Chondrocyte (in vitro differentiated cells): ENCODE measurements at places on chromosomes 6 and 20. TPM values are rescaled to one million over a fixed set of nuclear protein-coding genes. Genes with fewer than 3 reads are reported as not detected.

DNA sequence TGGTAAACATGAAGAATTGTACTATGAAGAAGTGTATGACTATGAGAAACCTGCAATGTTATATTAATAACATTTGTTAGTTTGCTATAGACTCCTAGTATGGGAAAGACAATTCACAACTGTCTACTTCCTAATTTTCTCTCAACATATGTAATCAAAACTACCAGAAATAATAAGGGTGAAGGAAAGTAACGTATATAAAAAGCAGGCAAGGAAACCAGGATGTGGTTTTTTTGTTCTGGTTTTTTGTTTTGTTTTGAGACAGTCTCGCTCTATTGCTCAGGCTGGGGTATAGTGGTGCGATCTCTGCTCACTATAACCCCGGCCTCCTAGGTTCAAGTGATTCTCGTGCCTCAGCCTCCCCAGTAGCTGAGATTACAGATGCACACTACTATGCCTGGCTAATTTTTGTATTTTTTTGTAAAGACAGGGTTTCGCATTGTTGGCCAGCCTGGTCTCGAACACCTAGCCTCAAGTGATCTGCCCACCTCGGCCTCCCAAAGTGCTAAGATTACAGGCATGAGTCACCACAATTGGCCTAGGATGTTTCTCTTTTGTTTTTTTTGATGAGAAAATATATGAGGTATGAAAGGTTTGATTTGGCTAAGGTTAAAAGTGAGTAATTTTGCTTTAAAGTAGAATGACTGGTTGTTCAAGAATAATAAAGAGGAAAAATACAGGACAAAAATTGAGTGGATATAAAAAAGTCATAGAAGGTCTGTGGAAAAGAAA, 83.1 kb downstream of the PTCHD4 start:
- no peak overlapping the region for H3K4me3 ChIP-seq
- H3K36me3 ChIP-seq: no peaks in the 10 kb centered on the region
- no peak for DNase-seq
- H3K4me1 ChIP-seq: peaks cover 7% of the 10 kb centered on the region

- H3K36me3 ChIP-seq: no peaks in the 10 kb centered on the region
- no peak overlapping the region for H3K27ac ChIP-seq
- H3K4me1 ChIP-seq: peaks cover 14% of the 10 kb centered on the region
- H3K27me3 ChIP-seq: peaks cover 9% of the 10 kb centered on the region
Measured at GRCh38 chr20:40493549-40493948, 195.5 kb downstream of the MAFB start.

GRCh38 chr6:3284436-3284876, 25.7 kb downstream of the PSMG4 start:
- no peak overlapping the region for H3K27ac ChIP-seq
- no peak overlapping the region for H3K4me3 ChIP-seq
- peaks cover 40% of the 10 kb centered on the region for H3K4me1 ChIP-seq
- peaks cover 21% of the 10 kb centered on the region for H3K36me3 ChIP-seq

Gene ANKRD66
- not detected in 3 replicates for total RNA-seq

DNA sequence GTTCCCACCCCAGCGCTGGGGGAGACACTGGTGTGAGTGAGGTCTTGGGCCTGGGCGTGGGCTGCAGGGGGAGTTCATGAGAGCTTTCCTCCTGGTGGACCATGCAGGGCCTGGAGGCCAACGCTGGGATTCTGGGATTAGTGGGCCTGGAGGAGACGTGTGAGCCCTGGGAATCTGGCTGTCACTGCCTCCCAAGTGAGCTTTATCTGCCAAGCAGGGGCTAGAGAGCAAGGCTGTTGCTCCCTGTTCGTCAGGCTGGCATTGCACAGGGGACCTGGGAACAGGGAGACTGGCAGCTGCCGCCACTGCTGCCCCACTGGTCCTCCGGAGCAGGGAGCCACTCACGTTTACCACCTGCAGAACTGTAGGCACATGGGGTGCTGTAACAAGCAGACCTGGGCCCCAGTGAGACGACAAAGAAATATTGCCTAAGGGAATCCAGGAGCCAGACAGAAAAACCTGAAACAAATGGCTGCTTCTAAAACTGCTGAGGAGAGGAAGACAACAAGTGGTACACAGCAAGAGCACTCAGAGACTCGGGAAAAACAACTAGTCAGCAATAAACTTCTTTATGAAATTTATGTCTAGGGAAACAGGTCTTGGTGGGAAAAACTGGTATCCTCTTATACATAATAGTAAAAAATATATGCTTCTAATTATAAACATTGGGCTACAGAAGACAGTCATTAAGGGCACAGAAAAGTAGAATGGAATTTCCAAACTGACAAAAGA, 45.2 kb downstream of the PPP1R3G start:
- H3K36me3 ChIP-seq: no peaks in the 10 kb centered on the region
- H3K27me3 ChIP-seq: no peaks in the 10 kb centered on the region
- DNase-seq: no peak
- peaks cover 24% of the 10 kb centered on the region for H3K4me1 ChIP-seq

- peaks cover 65% of the 10 kb centered on the region for H3K4me1 ChIP-seq
- no peaks in the 10 kb centered on the region for H3K36me3 ChIP-seq
- no peak overlapping the region for H3K4me3 ChIP-seq
- no peak for DNase-seq
Measured at GRCh38 chr6:80457439-80457933, 351.0 kb downstream of the BCKDHB start.

GRCh38 chr6:32126880-32127279, 1.2 kb downstream of the ATF6B start:
- no peaks in the 10 kb centered on the region for H3K27me3 ChIP-seq
- peak overlapping the region; percentile 99 for H3K27ac ChIP-seq
- peaks cover 34% of the 10 kb centered on the region for H3K4me1 ChIP-seq

Gene LY86
- not detected in 3 replicates for total RNA-seq

GRCh38 chr6:74550821-74551220, 655.0 kb downstream of the COL12A1 start:
- no peak overlapping the region for H3K27ac ChIP-seq
- no peak for DNase-seq
- H3K4me1 ChIP-seq: peaks cover 17% of the 10 kb centered on the region
- H3K27me3 ChIP-seq: no peaks in the 10 kb centered on the region
- H3K4me3 ChIP-seq: no peak overlapping the region

DNA sequence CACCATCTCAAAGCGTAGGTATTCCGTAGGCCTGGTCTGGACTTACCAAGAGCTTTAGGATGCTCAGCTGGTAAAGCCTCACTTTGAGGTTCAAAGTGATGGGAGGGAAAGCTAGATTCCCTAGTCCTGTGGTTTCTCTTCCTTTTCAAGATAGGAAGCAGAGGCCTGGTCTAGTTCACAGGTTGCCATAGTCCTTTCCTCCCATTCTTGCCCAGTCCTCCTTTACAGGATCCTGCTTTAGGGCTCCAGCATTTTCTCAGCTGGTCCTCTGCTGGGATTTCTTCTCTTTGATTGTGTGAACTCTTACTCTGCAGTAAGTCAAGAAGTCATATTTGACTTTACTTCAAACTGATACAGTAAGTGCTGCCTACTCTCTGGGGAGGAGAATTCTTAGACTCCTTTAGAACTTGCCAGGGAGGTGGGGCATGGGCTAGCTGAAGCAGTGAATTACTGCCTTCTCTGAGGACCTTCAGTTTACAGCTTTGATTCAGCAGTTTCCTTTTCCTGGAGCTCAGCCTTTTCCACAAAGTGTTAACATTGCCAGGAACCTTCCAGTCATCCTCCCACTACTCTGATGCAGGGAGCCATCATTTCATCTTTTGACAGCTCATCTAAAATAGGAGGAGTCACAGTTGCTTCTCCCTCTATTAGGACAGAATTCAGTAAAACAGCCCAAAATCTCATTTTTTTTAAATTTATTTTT, 42.8 kb upstream of the PLCG1 start:
- no peaks in the 10 kb centered on the region for H3K27me3 ChIP-seq
- H3K4me1 ChIP-seq: peaks cover 4% of the 10 kb centered on the region
- H3K4me3 ChIP-seq: no peak overlapping the region
- H3K36me3 ChIP-seq: peaks cover 27% of the 10 kb centered on the region
- DNase-seq: no peak
- H3K27ac ChIP-seq: peak overlapping the region; percentile 18

Gene MUC21
- total RNA-seq: not detected in 3 replicates

Gene RNF182
- total RNA-seq: 3.7 to 6.6 TPM (median 5.3 TPM) in 3 replicates

- no peak overlapping the region for H3K27ac ChIP-seq
- peaks cover 7% of the 10 kb centered on the region for H3K4me1 ChIP-seq
- DNase-seq: no peak
- H3K36me3 ChIP-seq: peaks cover 9% of the 10 kb centered on the region
Measured at GRCh38 chr6:169521825-169522224, 180.0 kb downstream of the WDR27 start.

- peaks cover 38% of the 10 kb centered on the region for H3K4me1 ChIP-seq
- no peak overlapping the region for H3K4me3 ChIP-seq
- DNase-seq: no peak
- H3K36me3 ChIP-seq: peaks cover 2% of the 10 kb centered on the region
- H3K27ac ChIP-seq: peak overlapping the region; percentile 91
- no peaks in the 10 kb centered on the region for H3K27me3 ChIP-seq
Measured at GRCh38 chr6:42201382-42201781, 6.6 kb upstream of the GUCA1B start.

DNA sequence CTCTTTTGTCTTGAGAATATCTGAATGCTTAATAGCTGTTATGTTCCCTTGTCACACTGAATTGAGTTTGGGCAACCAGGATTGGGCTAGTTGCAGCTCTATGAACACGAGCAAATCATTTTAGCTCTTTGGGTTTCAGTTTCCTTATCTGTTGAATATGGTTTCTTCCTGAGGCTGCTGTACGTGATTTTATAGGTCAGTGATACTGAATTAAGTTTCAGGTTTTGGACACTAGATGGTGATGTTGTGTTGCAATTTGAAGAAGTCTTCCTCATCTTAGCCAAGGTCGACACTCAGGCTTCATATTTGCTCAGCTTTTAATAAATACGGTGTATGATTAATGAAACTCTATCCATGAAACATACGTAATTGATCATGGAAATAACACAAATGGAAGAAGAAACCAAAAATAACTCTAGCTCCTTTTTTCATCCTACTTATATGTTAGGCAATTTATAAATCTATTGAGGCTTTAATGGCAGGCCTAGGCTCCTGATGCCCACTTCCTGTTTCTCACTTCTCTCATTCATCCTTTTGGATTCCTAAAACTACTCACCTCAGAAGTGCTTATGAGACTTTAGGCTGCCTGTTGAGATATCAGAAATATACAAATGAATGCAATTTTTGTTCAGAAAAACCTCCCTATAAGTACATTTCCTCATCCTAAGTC, 354.1 kb upstream of the MAP3K7 start:
- no peak overlapping the region for H3K4me3 ChIP-seq
- no peaks in the 10 kb centered on the region for H3K36me3 ChIP-seq
- no peak for DNase-seq
- H3K27ac ChIP-seq: no peak overlapping the region

DNA sequence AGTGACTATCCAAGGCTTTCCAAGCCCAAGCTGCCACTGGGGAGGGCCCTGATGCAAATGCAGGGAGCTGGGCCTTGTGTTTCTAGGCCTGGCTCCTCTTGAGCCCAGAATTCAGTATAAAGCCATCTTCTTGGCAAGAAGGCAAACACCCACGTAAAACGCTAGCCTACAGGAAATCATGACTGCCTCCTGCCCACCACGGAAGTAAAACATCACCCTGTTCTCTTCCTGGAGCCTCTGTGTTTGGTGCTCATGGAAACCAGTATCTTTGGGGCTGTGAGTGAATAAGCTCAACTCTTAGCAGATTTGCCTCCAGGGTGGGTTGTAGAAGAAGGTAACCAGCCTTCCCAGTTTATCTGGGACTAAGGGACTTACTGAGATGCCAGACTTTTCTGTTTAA, 271.0 kb downstream of the ZNF217 start:
- DNase-seq: no peak
- no peaks in the 10 kb centered on the region for H3K36me3 ChIP-seq
- no peaks in the 10 kb centered on the region for H3K4me1 ChIP-seq
- no peak overlapping the region for H3K27ac ChIP-seq
- H3K4me3 ChIP-seq: no peak overlapping the region

GRCh38 chr20:52993076-52993475, 20.9 kb downstream of the TSHZ2 start:
- no peaks in the 10 kb centered on the region for H3K4me1 ChIP-seq
- no peak for DNase-seq
- peaks cover 2% of the 10 kb centered on the region for H3K27me3 ChIP-seq
- H3K36me3 ChIP-seq: no peaks in the 10 kb centered on the region
- H3K27ac ChIP-seq: no peak overlapping the region

- DNase-seq: no peak
- H3K4me3 ChIP-seq: peak within 1 kb of the TSS; percentile 84
- H3K36me3 ChIP-seq: no peaks in the 10 kb centered on the region
- H3K27me3 ChIP-seq: peaks cover 58% of the 10 kb centered on the region
- peaks cover 44% of the 10 kb centered on the region for H3K4me1 ChIP-seq
- H3K27ac ChIP-seq: no peak within 1 kb of the TSS
Measured at GRCh38 chr6:170290296-170291128, at the start of gene DLL1. Gene DLL1, minus strand, starts transcription at chr6:170291078. Its CDS starts 939 bp downstream, at chr6:170290139.
